ENCODE measurements at places on chromosomes 16 and 17. TPM values are rescaled to one million over a fixed set of nuclear protein-coding genes. Genes with fewer than 3 reads are reported as not detected.
A peak's percentile ranks its signal among the peaks of the same experiment; 100 is the strongest.

- no peaks in the 10 kb centered on the region for H3K27me3 ChIP-seq
- H3K4me3 ChIP-seq: no peak overlapping the region
- H3K4me1 ChIP-seq: no peaks in the 10 kb centered on the region
- no peak overlapping the region for H3K27ac ChIP-seq
Observed at GRCh38 chr16:15676506-15676905, 26.5 kb downstream of the NDE1 start.

GRCh38 chr17:82808006-82808405 lies 31.8 kb downstream of the ZNF750 start:
- H3K4me3 ChIP-seq: no peak overlapping the region
- H3K36me3 ChIP-seq: peaks cover 11% of the 10 kb centered on the region
- H3K27ac ChIP-seq: no peak overlapping the region

DNA sequence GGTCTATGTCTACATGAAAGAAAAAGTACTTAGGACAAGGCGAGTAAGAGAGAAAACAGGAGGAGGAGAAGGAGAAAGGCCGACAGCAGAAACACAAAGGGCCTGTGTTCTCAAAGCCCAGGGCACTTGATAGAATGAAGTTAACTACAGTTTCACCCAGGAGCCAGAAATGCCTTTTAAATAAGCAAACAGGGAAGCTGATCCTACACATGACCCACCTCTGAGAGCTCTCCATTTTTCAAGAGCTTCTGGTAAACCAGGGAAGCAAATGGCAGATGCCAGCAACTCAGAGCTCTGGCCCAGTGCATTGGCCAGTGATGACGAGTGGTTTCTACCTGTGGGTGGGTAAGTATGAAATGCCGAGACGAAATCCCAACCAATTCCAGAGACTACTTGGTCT lies 163.4 kb downstream of the ZFHX3 start:
- no peaks in the 10 kb centered on the region for H3K4me1 ChIP-seq
- DNase-seq: no peak
- no peak overlapping the region for H3K27ac ChIP-seq
- no peaks in the 10 kb centered on the region for H3K27me3 ChIP-seq

DNA sequence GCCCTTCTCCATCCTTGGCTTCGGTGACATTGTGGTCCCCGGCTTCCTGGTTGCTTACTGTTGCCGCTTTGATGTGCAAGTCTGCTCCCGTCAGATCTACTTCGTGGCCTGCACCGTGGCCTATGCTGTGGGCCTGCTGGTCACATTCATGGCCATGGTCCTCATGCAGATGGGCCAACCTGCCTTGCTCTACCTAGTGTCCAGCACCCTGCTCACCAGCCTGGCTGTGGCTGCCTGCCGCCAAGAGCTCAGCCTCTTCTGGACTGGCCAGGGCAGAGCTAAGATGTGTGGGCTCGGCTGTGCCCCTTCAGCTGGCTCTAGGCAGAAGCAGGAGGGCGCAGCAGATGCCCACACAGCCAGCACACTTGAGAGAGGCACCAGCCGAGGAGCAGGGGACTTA lies 1.5 kb downstream of the SPPL2C start:
- H3K27me3 ChIP-seq: no peaks in the 10 kb centered on the region
- no peak overlapping the region for H3K27ac ChIP-seq
- H3K36me3 ChIP-seq: no peaks in the 10 kb centered on the region
- H3K4me1 ChIP-seq: no peaks in the 10 kb centered on the region
- no peak for DNase-seq

DNA sequence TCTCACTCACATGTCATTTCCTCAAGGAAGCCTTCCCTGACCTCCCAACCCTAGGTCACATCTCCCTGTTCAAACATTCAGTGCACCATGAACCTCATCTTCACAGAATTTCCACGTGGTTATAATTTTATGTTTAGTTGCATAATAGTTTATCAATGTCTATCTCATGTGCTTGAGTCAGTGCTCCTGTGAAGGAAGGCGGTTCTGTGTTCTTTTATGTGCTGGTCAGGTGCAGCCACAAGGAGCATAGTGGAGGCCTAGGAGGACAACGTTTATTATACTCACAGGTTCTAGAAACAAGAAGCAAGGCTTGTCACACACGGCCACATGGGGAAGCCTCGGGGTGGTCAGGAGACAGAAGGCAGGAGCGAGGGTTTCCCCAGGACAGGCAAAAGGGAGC lies 34.5 kb upstream of the SCNN1B start:
- DNase-seq: no peak
- H3K27me3 ChIP-seq: no peaks in the 10 kb centered on the region
- H3K4me3 ChIP-seq: no peak overlapping the region
- H3K36me3 ChIP-seq: no peaks in the 10 kb centered on the region
- H3K27ac ChIP-seq: no peak overlapping the region

- no peak for DNase-seq
- H3K27me3 ChIP-seq: no peaks in the 10 kb centered on the region
- H3K36me3 ChIP-seq: peaks cover 34% of the 10 kb centered on the region
Observed at GRCh38 chr17:49596613-49597244, 21.1 kb downstream of the NXPH3 start.

DNA sequence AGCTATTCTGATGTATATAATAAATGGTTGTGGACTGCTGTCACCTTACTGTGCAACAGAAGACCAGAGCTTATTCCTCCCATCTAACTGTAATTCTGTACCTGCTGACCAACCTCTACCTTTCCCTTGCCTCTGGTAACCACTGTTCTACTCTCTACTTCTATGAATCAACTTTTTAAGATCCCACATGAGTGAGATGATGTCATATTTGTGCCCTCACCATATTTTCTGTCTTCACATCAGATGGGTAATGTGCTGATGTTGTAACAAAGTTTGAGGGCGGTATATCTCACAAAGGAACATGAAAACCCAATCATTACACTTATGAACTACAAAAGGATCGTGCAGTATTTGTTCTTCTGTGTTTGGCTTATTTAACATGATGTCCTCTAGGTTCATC lies 16.8 kb downstream of the BRD7 start:
- no peak overlapping the region for H3K4me3 ChIP-seq
- no peak for DNase-seq
- H3K27me3 ChIP-seq: no peaks in the 10 kb centered on the region
- no peaks in the 10 kb centered on the region for H3K4me1 ChIP-seq
- no peak overlapping the region for H3K27ac ChIP-seq

DNA sequence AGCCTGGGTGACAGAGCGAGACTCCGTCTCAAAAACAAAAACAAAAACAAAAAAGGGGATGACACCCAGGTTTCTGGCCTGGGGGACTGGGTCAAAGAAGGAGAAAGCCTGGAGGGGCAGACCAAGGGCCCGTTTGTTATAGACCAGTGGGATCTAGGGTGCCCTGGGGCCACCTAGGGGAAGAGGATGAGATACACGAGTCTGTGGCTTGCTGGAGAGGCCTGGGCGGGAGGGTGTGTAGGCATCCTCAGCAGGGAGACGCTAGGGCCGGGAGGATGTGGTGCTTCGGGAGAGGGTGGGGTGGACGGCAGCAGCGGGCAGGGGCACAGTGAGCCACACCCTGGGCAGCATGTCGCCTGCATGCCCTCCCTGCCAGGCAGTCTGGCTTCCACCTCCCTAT lies 17.1 kb upstream of the CRK start:
- H3K27me3 ChIP-seq: no peaks in the 10 kb centered on the region
- H3K36me3 ChIP-seq: peaks cover 67% of the 10 kb centered on the region
- no peaks in the 10 kb centered on the region for H3K4me1 ChIP-seq
- H3K27ac ChIP-seq: no peak overlapping the region

DNA sequence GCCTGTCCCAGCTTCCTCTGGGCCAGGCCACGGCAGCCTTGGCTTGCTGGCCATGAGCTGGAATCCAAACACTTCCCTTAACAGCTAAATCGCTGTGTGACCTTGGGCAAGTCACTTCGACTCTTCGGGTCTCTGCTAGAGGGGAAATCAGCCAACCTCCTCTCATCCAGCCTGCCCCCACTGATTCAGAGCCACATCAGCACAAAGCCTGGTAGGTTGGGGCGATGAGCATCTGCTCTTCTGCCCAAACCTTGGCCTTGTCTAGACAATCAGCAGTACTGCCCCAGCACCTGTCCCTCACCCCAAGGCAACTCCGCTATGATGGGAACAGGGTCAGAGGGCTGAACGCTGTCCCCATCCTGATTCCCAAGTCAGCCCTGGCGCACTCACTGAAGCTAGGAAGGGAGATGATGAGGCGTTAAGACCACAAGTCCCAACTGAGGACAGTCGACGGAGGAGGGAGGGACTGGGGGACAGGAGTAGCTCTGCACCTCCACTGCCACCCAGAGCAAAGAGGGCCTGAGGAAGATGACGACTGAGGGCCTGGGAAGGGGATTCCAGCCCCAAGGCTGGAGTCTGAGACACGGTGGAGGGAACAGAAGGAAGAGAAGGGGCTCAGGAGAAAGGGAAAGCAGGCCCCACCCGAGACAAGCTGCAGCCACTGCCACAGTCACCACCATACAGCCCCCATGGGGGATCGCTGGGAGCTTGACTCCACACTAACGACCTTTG lies 1.3 kb downstream of the CLUH start:
- H3K36me3 ChIP-seq: no peaks in the 10 kb centered on the region
- H3K4me3 ChIP-seq: peak overlapping the region; percentile 80
- H3K4me1 ChIP-seq: peaks cover 4% of the 10 kb centered on the region
- H3K27ac ChIP-seq: no peak overlapping the region
- H3K27me3 ChIP-seq: no peaks in the 10 kb centered on the region
- DNase-seq: no peak

GRCh38 chr17:13474073-13474800 lies 127.5 kb downstream of the HS3ST3A1 start:
- no peaks in the 10 kb centered on the region for H3K27me3 ChIP-seq
- H3K36me3 ChIP-seq: no peaks in the 10 kb centered on the region
- no peak overlapping the region for H3K27ac ChIP-seq
- no peak overlapping the region for H3K4me3 ChIP-seq

DNA sequence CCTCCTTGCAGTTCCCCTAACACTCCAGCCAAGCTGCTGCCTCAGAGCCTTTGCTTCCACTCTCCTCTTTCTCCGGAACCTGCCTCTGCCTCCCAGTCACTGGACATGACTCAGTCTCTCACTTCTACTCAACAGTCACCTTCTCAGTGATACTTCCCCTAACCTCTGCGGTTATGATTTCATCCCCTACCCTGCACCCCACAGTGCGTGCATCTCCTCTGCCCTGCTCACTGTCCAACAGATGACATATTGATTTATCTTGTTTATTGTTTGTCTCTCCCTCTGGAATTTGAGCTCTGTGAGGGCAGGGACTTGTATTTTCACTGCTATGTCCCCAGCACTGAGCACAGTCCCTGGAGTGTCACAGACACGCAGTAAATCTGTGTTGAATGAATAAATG lies 100.7 kb downstream of the CYLD start:
- H3K27ac ChIP-seq: no peak overlapping the region
- DNase-seq: peak; percentile 8
- no peaks in the 10 kb centered on the region for H3K27me3 ChIP-seq
- no peaks in the 10 kb centered on the region for H3K36me3 ChIP-seq

- no peak for DNase-seq
- peaks cover 37% of the 10 kb centered on the region for H3K36me3 ChIP-seq
- H3K27me3 ChIP-seq: no peaks in the 10 kb centered on the region
- no peaks in the 10 kb centered on the region for H3K4me1 ChIP-seq
- no peak overlapping the region for H3K4me3 ChIP-seq
- no peak overlapping the region for H3K27ac ChIP-seq
Observed at GRCh38 chr16:23469814-23470213, 16.8 kb upstream of the COG7 start.

- H3K4me1 ChIP-seq: peaks cover 4% of the 10 kb centered on the region
- no peak overlapping the region for H3K4me3 ChIP-seq
- peak; percentile 36 for DNase-seq
- H3K36me3 ChIP-seq: no peaks in the 10 kb centered on the region
Observed at GRCh38 chr16:28264656-28265055, 27.7 kb upstream of the SBK1 start.

DNA sequence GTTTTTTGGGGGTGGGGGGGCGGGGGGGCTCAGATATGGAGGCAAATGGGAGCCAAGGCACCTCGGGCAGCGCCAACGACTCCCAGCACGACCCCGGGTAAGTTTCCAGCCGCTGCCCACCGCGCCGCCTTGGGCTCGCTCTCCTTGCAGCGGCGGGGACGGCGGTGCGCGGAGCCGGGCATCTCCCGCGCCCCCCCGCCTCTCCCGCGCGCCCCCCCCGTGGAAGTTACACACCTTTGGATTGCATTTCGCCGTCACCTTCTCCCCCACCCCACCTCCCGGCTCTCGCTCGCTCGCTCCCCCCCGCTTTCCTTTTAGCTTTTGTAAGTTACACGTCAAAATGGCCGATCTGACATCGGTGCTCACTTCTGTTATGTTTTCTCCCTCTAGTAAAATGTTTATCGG lies 387 bp downstream of the MSI2 start:
- no peak for DNase-seq
- H3K27ac ChIP-seq: no peak overlapping the region
- H3K27me3 ChIP-seq: peaks cover 3% of the 10 kb centered on the region
- peak overlapping the region; percentile 89 for H3K4me3 ChIP-seq

GRCh38 chr16:12390644-12391043 lies 413.0 kb downstream of the CPPED1 start:
- no peak overlapping the region for H3K27ac ChIP-seq
- H3K4me3 ChIP-seq: no peak overlapping the region
- H3K36me3 ChIP-seq: no peaks in the 10 kb centered on the region
- H3K27me3 ChIP-seq: no peaks in the 10 kb centered on the region
- no peak for DNase-seq

- no peak overlapping the region for H3K27ac ChIP-seq
- no peak overlapping the region for H3K4me3 ChIP-seq
- no peak for DNase-seq
- H3K36me3 ChIP-seq: no peaks in the 10 kb centered on the region
- no peaks in the 10 kb centered on the region for H3K27me3 ChIP-seq
Observed at GRCh38 chr17:59406808-59407381, 75.4 kb downstream of the YPEL2 start.

The CFAP97D1 gene
- total RNA-seq: not detected

The HSD17B1 gene
- total RNA-seq: 1.3 TPM

The ASGR1 gene
- total RNA-seq: 5.9 TPM

The CDH11 gene
- 5.4 TPM for total RNA-seq

The GAN gene
- total RNA-seq: 20.3 TPM

The TLK2 gene
- total RNA-seq: 63.7 TPM

The KRTAP1-1 gene
- not detected for total RNA-seq

The DNAH17 gene
- total RNA-seq: 0.33 TPM

The GPR179 gene
- not detected for total RNA-seq

The CNGB1 gene
- total RNA-seq: not detected

Measured in H9 (cell line).